ENCODE measurements at places on chromosomes 1 and 21.

GRCh38 chr1:118254001-118254400 lies 69.0 kb upstream of the SPAG17 start:
- no peak for DNase-seq

- no peak for DNase-seq
Observed at GRCh38 chr1:243483071-243483771, 227.4 kb downstream of the SDCCAG8 start.

- DNase-seq, result no peak
Observed at GRCh38 chr21:26826801-26827200, 18.4 kb downstream of the ADAMTS1 start.

DNA sequence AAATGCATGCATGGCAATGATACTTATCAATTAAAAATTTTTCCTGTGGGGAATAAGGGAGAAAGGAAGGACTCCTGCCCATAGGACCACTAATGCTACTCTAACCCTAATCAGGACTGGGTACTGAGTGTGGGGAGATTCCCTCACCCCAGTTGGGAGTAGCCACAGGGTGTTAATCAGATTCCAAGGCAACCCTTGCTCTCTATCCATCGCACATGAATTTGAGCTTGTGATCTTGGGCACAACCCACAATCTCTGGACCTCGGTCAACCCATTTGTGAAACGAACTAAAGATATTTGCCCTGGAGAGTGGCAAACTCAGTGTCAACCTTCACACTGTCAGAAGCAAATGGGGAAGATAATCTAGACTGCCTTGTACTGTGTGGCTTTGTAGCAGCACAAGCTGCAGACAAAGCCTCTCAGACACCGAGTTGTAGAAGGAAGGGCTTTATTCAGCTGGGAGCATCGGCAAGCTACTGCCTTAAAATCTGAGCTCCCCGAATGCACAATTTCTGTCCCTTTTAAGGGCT lies 69.5 kb downstream of the SERINC2 start:
- DNase-seq, result no peak

DNA sequence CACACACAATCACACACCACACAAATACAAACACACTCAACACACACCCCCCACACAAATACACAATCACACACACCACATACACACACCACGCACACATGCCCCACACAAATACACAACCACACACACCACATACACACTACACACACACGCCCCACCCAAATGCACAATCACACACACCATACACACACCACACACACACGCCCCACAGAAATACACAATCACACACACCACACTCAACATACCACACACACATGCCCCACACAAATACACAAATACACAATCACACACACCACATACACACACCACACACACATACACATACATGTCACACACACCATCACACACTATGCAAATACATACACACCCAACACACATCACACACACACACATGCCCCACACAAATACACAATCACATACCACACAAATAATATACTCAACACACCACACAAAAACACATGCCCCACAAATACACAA lies 50.2 kb downstream of the PRDM15 start:
- DNase-seq, result no peak

DNA sequence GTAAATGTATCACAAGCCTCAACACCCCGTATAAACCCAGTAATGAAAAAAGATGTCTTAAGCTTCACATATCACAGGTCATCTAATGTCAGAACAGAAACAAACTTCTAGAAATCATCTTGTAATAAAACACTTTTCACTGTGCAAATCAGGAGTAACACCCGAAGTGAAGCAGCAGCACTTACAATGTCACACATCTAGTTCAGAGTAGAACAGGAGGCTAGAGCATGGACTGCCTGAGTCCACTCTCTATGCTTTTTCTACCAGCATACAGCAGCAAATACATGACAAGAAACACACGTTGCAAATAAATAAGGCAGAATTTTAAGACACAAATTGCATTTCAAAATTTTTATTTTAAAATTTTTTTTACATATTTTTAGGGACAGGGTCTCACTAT lies 57.2 kb downstream of the AKT3 start:
- DNase-seq, result no peak

DNA sequence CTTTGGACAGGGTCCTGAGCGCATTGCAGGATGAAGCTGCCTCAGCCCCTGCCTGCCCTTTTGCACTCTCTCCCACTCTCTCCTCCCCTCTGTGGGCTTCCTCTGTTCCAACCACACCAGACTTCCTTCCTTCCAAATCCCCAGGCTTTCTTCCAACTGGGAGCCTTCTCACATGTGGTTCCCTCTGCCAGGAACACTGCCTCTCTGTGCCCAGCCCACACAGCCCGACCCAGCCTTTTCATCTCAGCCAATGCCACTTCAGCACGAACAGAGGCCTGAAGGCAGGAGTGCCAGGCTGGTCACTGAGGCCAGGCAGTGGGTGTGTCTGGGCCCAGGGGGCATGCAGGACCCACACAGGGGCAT lies 5.9 kb downstream of the SELENON start:
- DNase-seq, result no peak

GRCh38 chr1:243834130-243834529 lies 15.9 kb downstream of the AKT3 start:
- DNase-seq, result no peak

DNA sequence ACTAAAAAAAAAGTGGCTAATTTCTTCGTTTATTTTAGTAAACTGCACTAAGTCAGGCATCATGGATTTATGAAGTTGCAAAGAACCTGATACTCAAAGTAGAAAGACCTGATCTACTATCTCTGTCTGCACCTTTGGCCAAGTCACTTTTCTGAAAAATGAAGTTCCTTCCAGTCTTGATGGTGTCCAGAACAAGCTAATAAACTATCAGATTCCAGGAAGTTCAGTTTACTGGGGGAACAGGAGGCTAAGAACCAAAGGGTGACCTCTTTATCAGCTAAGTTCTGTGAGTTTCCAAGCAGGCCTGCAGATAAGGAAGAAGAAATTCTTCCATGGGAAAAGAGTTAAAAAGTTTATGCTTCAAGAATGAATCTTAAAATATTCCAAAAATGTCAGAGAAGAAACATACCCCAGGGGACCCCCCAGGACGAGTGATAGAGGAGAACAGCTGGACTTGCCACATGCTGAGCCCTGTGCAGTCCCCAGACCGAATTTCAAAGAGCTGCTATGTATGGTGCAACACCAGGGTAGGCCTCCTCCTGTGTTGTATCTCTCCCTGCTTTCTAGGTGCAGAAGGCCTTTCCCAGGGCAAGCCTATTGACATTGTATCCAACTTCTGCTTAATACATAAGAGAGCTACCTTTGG lies 72.8 kb upstream of the FGGY start:
- no peak for DNase-seq

- DNase-seq, result no peak
Observed at GRCh38 chr1:184940226-184940625, 34.1 kb downstream of the NIBAN1 start.

DNA sequence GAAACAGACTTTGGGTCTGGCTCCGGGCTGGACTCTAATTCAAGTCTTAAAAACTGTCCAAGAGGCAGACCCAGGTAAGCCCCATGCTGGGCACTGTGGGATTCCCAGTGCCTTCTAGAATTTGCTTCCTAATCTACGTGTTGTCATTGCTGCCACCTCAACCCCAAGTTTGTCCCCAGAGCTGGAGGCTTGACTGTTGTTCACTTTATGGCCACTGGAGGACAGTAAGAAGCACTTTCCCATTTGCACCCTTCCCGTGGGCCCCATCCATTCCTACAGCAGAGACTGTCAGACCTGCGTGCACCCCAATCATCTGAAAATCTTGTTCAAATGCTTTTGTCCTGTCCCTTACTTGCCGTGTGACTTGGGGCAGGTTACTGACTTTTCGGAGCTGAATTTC lies 29.4 kb upstream of the VASH2 start:
- no peak for DNase-seq

GRCh38 chr1:218717575-218717974 lies 372.4 kb downstream of the TGFB2 start:
- DNase-seq, result no peak

DNA sequence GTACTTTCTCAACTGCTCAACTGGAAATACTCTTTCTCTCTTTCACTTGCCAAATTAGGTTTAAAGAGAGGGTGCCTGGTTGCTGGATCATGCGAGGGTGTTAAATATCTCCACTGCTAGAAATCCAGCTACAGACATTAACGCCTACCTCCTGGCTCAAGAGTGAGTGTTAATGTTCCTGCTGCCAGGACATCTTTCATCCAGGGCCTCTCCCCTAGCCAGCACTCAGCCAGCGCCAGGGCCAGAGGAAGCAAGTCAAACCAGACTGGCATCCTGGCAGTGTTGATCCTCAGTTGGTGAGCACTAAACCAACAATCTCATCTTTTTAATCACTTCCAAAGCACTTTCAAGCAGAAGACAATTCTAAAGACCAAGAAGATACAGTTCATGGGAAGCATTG lies 92.9 kb upstream of the BARHL2 start:
- no peak for DNase-seq

DNA sequence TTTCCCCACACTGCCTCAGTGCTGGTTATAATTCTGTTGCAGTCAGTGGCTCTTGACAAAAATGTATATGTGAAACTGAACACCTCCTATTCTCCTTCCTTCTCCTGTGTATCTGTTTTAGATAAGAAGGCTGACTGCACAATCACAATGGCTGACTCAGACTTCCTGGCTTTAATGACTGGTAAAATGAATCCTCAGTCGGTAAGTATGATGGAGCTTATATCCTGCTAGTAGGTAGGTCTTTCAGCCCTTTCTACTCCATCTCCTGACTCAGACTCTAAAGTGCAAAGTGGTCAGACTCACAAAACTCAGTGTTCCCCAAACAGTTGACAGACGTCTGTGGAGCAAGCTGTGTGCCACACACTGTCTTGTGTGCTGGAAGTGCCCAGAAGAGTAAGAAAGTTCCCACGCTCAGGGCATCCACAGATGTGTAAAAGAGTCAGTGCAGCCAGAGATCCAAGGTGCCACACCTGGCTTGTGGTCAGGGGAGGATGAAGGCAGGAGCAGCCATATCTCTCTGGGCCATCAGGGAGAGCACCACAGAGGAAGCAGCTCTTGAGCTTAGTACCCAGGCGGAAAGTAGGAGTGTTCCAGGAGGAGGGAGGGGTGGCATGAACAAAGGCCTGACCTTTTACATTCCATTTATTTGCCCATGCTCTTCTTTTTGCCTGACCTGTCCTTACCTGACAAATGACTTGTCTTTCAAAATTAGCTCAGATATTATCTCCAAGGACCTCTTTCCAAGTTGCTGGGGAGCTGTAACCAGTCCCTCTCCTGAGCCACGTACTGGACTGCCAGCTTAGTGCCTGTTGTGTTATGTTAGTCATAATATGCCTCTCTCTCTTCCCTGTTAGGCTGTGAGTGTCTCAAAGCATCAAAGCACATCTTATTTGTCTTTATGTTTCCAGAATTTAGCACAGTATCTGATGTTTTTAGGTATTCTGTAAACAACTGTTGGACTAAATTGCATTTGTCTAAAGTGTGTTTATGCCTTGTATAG lies 14.0 kb upstream of the PODN start:
- DNase-seq, result no peak

GRCh38 chr1:235295902-235296350 lies 32.1 kb downstream of the ARID4B start:
- DNase-seq, result no peak

DNA sequence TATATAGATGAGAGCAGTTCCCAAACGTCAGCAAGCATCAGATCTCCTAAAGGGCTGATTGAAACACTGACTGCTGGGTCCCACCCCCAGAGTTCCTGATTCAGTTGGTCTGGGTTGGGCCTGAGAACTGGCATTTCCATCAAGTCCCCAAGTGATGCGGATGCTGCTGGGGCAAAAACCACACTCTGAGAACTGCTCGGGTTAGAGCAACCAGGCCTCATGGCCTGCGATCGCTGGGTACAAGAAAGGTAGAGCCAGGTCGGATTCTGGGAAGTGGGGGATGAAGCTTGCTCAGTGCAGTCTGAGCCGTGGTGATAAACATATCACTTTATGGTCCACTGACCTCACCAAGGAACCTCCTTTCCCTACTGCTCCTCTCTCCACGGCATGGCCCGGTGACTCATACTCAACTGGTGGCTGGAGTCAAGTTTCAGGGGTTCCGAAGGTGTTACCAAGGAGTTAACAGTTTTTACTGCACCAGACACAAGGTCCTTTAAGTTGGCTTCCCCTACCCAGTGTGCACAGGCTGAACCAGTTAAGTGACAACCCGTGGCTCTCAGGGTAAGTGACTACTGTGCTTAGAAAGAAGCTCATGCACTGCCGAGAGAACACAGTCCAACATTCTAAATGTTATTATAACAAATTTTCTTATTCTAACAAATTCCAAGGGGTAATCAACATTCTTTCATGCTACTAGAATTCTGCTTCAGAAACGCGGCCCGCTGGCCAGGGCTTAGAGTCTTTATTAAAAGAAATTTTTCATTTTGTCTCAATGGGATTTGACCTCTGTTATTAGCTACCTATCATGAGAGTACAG lies 153.5 kb downstream of the TGFBR3 start:
- DNase-seq, result no peak

GRCh38 chr1:214566158-214567104 lies 15.0 kb upstream of the PTPN14 start:
- DNase-seq, result no peak

- DNase-seq, result no peak
Observed at GRCh38 chr1:178371235-178371634, 125.5 kb downstream of the CLEC20A start.

- no peak for DNase-seq
Observed at GRCh38 chr1:186568221-186568620, 107.3 kb upstream of the PDC start.

DNA sequence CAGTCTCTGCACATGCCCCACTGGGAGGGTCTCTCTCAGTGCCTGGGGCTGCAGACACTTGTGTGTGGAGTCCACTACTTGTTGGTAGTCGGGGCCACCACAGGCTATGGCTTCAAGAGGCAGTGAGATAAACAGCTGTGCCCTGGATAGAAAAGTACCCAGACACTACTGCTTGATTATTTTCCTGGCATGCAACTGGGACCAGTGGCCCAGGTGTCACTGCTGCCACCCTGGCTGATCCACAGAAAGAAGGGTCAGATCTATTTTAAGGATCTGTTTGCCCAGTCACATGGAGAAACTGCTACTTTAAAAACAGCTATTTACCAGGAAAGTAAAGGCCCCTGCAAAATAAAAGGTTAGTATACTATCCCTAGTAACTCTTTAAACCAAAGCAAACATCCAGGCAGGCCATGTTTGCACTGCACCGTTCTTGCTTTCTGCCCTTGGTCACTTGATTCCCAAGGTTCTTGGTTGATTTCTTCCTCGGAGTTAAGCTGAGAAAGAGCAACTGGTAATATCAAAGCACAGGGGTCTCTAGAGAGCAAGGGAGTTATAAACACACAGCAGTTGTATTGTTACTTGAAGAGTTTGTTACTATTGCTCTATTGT lies 99.9 kb downstream of the GLUL start:
- no peak for DNase-seq

GRCh38 chr21:42190486-42190863 lies 28.5 kb upstream of the ABCG1 start:
- DNase-seq, result no peak

GRCh38 chr1:97849345-97850340 lies 71.2 kb downstream of the DPYD start:
- DNase-seq, result no peak

DNA sequence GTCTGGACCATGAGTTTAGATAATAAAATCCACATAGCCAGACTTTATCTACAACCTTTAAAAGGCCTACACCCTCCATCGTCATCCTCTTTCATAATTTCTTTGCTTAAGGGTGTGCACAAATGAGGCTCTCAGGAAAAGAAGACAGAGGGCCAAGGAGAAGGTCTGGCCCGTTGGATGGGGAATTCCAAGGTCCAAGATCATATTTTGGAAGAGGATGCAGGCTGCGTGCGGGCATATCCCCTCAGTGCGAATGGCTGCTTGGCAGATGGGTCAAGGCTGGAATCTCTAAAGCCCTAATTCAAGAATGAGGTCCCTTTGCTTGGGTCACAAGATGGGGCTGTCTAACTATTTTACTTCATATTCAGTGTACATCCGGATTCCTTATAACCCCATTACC lies 782.2 kb upstream of the NCAM2 start:
- no peak for DNase-seq
